ENCODE measurements at places on chromosomes 5 and 9.

GRCh38 chr5:66616520-66617225, 20.5 kb downstream of the MAST4 start:
- no peak for DNase-seq

DNA sequence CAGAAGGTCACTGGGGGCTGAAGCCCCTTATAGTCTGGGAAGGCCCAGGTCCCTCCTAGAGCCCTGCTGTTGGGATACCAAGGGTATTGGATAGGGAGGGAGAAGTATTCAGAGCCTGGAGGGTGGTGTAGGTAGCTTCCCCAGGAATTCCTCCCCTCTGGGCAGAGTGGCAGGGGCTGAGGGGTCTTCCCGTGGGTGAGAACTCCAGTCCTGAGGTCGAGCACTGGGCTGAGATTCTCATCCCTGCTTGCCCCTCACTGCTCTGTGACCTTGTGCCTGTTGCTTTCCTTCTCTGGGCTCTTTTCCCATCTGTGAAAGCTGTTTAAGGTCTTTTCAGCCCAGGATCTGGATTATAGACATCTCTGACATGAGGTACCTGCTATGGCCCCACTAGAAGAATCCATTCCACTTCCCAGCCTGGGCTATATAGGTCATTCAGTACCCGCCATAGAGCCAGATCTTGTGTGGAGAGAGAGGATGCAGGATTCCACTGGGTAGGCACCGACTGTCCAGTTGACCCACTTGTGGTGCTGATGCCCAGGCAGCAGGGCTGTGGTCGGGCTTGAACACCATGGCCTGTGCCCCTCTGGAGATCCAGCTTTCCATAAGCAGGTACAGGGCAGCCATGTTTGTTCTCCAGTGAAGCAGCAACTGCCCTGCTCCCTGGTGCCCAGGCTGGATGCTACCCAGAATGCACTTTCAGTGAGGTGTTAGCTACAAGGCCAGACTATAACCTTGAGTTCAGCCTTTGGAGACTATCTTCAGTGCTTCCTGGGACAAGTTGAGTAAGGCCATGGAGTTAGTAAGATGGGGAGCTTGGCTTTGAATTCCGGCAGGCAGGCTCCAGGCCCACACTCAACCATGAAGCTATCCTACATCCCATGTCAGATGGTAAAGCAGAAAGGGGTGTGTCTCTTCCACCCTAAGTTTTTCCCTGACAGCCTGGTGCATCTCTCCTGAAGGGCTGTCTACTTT, 60.1 kb downstream of the AMBP start:
- no peak for DNase-seq

DNA sequence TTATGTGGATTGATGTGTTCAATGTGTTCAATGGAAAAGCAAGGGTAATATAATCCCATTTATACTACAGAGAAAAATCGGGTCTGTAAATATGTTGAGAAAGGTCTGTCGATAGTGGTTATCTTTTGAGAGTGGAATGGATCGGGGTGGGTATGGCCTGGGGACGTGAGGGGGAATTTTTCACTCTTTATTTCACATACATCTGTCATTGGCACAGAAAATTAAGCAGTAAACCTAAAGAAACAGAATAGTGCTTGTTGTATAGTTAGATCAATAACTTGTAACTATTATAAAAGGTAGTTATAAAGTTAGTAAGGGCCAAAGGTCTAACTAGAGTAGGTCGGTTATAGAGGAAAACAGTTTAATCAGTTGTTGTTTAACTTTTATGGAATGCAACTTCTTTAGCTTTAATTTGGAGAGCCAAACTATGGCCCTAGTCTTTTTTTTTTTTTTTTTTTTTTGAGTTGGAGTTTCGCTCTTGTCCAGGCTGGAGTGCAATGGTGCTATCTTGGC, 66.1 kb upstream of the ABL1 start:
- no peak for DNase-seq

GRCh38 chr5:165014439-165014838, 1509.0 kb downstream of the MAT2B start:
- DNase-seq = no peak

GRCh38 chr5:141590127-141590526, 28.7 kb downstream of the DIAPH1 start:
- no peak for DNase-seq

DNA sequence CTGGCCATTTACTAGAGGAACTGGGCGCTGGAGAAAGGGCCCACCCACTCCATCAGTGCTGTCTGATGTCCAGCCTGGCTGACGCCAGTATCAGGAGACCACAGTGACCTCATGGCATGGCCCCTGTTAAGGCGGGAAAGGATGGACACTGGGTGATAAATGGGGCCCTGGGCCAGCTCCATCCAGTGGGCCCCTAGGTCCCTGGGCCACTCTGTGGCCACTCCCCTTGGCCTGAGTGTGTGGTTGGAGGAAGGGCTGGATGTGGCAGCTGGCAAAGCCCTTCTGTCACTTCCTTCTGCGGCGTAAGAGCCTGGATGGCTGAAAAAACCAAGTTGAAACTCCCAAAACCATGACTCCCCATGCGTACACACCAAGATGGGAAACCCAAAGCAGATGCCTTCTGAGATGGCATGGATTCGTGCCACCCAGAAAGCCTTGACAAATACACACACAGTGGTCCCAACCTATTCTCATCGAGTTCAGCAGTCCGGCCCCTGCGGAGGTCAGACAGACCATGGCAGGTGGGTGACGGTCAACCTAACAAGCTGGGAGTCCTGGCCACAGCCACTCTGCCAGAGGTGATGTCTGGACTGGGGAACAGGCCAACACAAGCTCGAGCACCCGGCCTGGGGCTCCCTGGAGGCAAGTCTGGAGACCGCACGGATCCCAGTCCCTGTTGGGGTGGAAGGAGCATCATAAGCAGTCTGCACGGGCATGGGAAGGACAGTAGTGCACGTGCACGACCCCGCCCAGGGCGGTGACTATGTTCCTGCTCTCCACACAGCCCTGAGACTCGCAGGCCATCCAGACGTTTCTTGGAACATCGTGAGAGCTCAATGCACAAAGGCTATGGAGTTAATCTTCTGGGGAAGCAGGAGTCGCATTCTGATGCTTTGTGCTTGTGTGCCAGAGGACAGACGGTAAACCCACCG, 45.2 kb upstream of the NOTCH1 start:
- DNase-seq = no peak

DNA sequence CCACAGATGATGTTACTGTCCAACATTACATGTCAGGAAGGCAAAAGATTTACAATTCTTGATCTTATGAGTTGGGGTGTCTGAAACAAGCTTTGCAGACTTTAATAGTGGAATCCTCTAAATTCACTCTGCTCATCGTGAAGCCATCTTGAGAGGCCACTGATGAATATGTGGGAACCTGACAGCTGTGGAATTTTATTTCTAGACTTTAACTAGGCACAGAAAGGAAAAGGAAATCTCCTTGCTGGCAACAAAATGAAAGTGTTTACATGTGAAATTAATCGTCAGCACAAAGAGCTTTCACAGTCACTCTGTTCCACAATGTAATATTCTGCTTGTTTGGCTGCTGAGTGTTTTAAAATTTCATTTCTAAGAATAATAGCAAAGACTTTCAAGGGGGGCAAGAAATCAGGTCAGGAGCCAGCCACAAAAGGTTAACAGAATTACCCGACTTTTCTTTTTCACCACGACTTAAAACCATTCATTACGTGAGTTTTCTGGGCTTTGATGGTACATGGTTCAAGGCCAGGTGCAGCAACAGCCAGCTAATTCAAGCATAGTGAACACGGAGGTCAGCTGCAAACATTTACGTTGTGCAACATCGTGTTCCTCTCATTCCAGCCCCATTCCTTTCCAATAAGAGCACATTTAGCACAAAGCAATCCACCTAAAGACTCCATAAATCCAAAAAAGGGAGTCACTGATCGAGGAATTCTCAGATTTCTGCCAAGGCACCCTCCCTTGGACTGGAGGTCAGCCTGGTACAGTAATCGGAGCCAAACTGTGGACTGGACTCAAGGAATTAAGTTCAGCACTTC, 14.6 kb downstream of the NREP start:
- no peak for DNase-seq

- DNase-seq = no peak
Observed at GRCh38 chr5:30832519-30832918, 361.0 kb upstream of the CDH6 start.

DNA sequence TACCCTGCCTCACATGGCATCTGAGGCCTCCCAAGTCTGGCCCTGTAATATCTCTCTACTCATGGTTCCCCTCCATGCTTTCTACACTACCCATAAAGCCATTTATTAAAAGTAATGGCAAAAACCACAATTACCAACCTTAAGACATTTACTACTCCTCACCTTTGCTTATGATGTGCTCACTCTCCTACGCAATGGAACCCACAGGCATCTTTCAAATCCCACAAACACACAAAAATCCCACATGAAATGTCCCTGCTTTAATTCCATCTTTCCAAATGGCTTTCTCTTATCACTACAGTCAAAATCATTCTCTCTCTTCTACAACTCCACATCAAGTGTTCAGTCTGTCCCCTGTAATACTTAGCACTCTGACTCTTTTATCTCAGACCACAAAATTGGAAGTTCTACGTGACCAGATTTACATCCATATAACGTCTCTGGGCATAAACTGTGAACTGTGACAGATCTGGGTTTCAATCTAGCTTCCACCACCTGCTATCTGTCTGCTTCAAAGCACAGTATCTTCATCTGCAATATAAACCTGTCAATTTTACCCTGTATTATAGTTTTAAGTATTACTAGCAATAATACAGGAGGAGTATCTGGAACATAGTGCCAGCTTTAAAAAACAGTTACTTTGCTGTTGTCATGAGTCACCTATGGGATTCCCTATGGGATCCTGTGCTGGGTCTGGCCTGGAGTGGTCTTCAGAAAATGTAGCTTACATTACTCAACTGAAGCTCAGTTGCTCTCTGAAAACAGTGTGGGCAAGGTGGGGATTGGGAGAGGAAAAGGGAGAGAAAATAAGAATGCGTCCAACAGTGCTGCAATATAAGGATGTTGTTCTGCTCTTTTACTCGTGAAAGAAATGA, 137.1 kb upstream of the TRIM32 start:
- no peak for DNase-seq

GRCh38 chr9:33182519-33182918, 15.4 kb upstream of the B4GALT1 start:
- no peak for DNase-seq

- peak; percentile 51 for DNase-seq
Observed at GRCh38 chr9:83620841-83621636, 1.9 kb upstream of the IDNK start.

DNA sequence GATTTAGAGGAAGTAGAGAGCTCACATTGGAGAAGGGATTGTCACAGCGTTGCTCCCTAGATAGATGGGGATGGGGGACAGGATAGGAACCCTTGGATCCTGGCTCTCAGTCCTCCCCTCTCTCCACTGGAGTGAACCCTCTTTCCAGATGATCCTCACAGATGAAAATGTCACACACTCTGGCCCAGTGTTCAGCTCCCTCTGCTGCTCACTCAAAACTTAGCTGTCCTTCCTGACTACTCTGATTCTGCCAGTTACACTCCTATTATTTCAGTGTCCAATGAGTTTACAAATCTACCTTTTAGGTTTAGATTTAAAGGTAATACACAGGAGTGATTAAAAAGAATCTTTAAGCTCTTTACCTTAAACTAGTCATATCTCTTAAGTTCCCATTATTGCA, 5.8 kb upstream of the SPINK7 start:
- no peak for DNase-seq

GRCh38 chr5:80959768-80960442, at the start of gene RASGRF2:
Gene RASGRF2, plus strand, starts transcription at chr5:80960363. Its CDS starts 376 bp downstream, at chr5:80960739.
- DNase-seq = peak; percentile 59

DNA sequence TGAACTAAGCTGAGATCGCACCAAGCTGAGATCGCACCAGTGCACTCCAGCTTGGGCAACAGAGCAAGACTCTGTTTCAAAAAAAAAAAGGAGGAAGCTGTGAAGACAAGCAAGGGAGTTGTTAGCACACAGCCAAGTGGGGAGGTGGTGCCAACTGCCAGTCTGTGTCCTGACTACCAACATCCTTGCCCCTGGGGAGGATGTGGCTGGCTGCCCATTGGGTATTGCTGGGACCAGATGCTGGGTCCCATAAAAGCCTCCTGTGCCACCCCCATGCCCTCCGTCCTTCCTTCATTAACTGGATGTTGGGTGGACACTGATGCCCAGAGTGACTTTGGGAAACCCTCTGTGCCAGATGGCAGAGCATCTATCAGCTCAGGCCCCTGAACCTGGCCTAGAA, 157.1 kb upstream of the COL5A1 start:
- no peak for DNase-seq

- no peak for DNase-seq
Observed at GRCh38 chr5:33310451-33310850, 130.3 kb upstream of the TARS1 start.

- DNase-seq = no peak
Observed at GRCh38 chr5:110956913-110957813, 114.3 kb upstream of the TSLP start.

GRCh38 chr9:28934111-28934510, 1360.8 kb upstream of the C9orf72 start:
- no peak for DNase-seq

DNA sequence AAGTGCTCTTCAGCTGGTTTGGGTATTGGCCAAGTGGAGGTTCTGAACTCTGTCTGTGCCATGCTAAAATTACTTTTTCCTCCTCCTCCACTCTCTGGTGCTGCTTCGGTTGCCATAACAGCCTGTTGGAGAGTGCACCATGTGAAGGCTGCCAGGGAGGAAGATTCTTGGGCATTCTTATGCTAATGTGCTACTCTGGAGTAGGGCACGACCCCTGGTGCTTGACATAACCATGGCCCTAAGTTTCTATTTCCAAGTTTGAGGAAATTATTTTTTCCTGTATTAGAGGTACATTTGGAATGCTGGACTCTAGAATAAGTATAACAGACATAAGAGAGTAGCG, 111.6 kb downstream of the ARHGAP26 start:
- no peak for DNase-seq

DNA sequence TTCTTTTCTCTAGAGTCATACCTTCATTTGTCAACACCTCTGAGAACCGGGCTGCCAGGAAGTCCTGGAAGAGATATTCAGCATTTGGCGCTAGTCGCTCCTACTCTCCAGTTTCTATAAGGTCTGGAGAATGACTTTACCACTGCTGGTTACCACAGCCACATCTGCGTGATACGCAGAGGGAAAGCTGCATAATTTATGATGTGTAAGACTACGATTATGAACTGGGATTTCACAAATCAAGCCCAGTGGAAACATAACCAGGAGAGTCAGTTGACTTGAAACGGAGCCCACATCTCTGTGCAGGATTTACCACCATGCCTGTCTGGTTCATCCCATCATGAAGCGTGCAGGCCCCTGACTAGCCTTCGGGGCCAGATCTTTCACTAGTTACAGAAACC, 72.6 kb downstream of the FGF1 start:
- no peak for DNase-seq

- DNase-seq = no peak
Observed at GRCh38 chr5:38528162-38528703, 28.2 kb downstream of the LIFR start.

GRCh38 chr5:68673106-68673822, 420.6 kb upstream of the SLC30A5 start:
- DNase-seq = no peak

DNA sequence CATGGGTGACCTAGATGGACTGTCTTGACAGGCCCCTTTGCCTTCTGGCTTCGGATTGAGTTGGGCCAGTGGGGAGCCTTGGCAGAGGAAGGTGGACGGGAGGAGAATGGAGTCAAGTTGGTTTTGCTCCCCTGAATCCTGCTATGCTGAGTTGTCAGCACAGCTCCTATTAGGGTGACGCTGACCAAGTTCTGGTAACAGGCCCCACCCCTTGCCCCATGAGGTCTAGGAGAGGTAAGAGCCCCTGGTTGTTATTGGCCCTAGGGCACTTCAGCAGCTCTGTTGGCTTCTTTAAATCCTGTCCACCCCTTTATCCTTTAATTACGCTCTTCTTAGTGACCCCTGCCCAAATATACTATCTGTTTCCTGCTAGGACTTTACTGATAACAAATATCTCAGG, 39.4 kb upstream of the KIF2A start:
- DNase-seq = no peak

GRCh38 chr9:117656002-117656401, 48.2 kb upstream of the TLR4 start:
- no peak for DNase-seq
